ENCODE measurements at places on chromosomes 16 and 17.

GRCh38 chr16:6725634-6726331, 606.9 kb upstream of the RBFOX1 start:
- no peak for DNase-seq

- peak; percentile 8 for DNase-seq
Measured at GRCh38 chr16:17211797-17212196, 259.0 kb downstream of the XYLT1 start.

- DNase-seq: no peak
Measured at GRCh38 chr17:6041246-6041645, 28.9 kb upstream of the WSCD1 start.

DNA sequence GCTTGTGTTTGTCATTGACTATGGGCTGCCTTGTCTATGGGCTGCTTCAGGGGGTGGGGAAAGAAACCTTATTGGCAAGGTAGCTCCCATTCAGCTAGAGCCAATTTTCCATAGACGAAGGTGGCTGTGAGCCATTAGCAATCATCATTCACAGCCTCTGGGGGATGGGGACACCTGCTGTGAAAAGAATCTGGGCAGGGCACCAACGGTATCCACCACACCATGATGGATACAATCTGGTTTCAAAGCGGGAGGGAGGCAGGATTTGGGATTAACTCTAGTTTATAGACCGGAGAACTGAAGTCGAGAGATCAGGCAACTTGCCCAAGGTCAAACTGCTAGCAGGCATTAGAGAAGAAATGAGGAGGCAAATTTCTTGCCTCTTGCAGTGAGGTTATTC, 182.3 kb downstream of the SHISA9 start:
- no peak for DNase-seq

GRCh38 chr17:67519801-67520251, 142.7 kb downstream of the PITPNC1 start:
- DNase-seq: no peak

DNA sequence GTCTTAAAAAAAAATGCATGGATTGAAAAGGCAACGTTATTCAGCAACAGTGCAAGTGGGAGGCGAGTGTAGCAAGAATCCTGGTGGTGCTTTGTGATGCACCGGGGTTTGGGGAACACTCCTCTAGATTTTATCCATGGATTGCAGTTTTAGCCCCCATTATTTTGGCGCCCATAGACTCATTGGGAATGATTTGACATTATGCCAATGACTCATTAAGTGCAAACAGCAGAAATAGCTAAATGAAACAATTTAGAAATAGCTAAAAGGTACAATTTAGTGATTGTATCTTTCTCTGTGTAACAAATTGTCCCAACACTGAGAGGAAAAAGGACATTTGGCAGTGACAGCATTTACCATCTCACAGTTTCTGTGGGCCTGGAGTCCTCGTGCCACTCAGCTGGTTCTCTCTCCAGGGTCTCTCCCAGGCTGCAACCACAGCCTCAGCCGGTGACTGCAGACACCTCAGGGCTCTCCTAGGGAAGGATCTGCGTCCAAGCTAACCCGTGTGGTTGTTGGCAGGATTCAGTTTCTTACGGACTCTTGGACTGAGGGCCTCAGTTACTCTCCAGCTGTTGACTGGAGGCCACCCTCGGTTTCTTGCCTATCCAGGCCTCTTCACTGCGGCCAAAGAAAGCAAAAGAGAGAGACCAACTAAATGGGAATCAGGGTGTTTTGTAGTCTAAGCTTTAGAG, 398.7 kb downstream of the SNX29 start:
- DNase-seq: no peak

- DNase-seq: peak; percentile 71
Measured at GRCh38 chr17:64146418-64147109, 16.6 kb upstream of the ERN1 start.

DNA sequence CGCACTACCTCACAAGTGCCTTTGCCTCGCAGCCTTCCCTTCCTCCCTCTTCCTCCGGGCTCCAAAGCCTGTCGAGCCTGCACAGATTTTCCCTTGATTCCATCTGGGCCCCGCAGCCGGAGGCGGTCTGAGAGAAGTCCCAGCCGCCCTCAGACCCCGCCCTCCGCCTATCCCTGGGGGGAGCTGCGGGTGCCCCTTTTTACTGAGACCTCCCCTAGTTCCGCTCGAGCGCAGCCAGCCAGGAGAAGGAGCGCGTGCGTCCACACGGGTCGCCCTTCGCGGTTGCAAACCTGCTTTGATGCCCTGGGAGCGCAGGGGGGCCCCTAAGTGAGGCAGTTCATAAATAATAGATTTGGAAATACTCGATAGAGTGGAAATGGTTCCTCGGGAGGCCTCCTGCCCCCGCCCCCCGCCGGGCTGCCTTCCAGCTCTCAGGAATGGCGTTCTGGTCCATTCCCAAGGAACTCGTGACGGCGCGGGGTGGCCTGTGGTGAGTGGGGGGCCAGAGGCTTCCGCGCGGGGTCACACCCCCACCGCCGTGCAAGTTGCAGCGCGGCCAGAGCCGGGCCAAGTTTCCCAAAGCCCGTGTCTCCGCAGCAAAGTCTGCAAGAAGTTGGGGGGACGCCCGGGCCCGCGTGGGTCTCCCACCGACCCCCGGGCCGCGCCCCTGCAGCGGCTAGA, 610 bp downstream of the C16orf74 start:
- DNase-seq: peak; percentile 53
